Activated CD4-positive, alpha-beta T cell treated with anti-CD3 and anti-CD28 coated beads, Interleukin-10, Interleukin-2, amounts not matched to agents 100 ng/mL and 50 ng/mL, durations not matched to agents 16 hours and 8 hours (primary cell): ENCODE measurements at places on chromosomes 11 and 22.

- DNase-seq = no peak
Measured at GRCh38 chr11:29634244-29634643, 382.6 kb downstream of the KCNA4 start.

DNA sequence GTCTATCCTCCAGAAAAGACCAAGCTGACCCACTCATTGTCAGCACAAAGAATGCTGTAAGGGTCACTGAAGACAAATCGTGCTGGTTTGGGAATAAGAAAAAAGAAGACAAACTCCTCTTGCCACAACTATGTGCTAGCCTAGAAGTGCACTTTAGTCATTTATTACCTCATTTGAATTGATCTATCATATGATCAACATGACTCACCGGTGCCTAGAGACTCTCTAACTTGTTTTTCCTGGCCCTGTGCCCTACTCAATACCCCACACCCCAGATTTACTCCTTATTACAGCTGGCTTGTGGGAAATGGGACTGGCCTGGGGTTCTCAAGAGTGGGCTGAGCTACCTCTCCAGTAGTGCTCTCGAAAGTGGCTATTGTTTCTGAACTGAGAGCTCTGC is 35.9 kb upstream of the HORMAD2 start:
- no peak for DNase-seq

DNA sequence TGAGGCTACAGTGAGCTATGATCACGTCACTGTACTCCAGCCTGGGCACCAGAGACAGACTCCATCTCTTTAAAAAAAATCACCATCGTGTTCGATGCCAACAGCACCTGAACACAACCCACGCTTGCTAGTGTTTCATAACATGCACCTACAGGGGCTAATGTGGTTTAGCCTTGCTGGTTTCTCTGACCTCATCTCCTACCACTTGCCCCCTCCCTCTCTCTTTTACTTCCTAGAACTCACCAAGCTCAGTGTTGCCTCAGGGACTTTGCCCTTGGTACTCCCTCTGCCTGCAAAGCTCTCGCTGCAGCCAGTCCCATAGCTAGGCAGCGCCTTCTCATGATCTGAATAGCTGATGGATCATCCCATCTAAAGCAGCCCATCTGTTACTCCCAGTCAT is 99.8 kb downstream of the FBXO7 start:
- DNase-seq = no peak

DNA sequence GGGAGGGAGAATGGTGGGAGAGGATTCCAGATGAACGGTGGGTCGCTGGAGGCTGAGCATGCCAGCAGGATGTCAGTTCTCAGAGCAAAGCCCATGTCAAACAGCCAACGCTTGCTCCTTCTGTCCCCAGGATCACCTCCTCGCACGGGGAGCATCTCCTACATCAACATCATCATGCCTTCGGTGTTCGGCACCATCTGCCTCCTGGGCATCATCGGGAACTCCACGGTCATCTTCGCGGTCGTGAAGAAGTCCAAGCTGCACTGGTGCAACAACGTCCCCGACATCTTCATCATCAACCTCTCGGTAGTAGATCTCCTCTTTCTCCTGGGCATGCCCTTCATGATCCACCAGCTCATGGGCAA is 1.5 kb downstream of the MCHR1 start:
- DNase-seq = no peak

- no peak for DNase-seq
Measured at GRCh38 chr11:47192111-47192510, 5.9 kb upstream of the PACSIN3 start.

GRCh38 chr11:36330411-36330810 is 34.3 kb downstream of the PRR5L start:
- no peak for DNase-seq

DNA sequence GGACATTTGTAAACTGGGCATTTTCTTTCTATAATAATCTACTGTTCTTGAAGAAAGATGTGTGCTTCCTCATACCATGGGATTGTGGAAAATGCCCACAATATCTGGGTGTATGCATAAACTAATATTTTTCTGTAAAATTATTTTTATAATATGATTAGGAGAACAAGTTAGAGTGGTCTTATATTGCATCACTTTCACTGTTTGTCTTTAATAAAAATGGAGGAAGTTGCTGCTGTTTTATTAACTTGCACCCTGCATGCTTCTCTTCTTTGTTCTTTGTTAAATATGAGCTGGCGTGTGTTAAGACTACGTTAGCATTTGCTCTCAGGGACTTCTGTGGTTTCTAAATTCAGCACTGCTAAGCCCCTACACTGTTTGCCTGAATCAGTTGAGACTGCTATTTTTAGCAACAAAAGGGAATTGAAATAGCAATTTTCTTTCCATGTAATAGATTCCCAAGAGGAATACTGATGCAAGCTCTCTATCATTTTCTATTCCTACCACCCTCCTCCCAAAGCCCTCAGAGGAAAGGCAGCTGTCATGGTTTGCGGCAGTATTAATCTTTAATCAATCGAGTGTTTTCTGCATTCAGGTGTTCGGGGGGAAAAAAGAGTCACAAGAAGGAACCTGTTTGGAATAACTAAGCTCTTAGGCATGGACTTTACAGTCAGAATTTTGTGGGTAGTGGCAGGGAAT is 56.1 kb downstream of the HSD17B12 start:
- no peak for DNase-seq

GRCh38 chr11:104130161-104130560 is 33.8 kb downstream of the PDGFD start:
- DNase-seq = no peak

- peak; percentile 55 for DNase-seq
Measured at GRCh38 chr11:123233280-123233974, 38.4 kb upstream of the CLMP start.

GRCh38 chr11:29405305-29405704 is 611.5 kb downstream of the KCNA4 start:
- no peak for DNase-seq

DNA sequence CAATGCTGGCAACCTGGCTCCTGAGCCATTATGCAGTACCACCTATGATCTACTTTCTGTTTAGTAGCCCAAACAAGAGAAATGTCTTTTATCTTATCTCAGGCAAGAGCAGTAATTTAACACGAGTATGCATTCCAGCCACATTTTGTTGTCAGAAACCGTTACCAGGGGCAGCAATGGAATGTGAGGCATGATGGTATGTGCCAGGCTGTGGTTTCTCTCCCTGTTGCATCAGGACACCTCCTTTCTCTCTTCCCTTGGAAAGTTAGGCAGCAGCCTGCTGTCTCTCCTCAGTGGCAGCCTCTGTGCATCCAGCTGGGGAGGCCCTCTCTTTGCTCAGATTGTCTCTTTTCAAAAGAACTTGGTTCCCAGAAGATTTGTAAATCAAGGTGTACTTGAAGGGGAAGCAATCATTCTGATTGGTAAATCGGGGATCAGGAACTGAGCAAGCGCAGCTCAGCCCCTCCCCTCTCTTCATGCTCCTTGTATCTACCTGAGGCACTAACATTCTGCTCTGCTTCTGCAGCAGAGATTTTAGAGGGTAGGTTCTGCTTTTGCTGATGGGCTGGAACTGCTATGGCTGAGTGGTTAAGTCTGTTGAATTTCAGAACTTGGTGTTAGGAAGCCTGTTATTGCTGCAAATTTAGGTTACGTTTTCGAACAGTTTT is 229.2 kb downstream of the ADAMTS15 start:
- no peak for DNase-seq

DNA sequence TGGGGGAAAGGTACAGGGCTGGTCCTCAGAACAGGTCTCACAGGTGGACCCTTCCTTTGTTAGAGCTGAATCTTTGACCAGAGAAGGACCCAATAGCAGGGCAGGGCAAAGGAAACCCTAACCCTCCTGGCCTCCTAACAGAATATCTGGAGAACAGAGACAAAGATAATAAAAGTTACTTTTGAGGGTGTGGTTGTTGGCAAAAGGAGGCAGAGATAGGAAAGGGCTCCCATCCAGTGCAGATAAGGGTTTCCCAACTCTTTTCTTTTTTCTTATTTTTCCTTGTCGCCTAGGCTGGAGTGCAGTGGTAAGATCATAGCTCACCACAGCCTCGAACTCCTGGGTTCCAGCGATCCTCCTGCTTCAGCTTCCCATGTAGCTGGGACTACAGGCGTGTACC is 11.9 kb downstream of the PCSK7 start:
- DNase-seq = no peak

DNA sequence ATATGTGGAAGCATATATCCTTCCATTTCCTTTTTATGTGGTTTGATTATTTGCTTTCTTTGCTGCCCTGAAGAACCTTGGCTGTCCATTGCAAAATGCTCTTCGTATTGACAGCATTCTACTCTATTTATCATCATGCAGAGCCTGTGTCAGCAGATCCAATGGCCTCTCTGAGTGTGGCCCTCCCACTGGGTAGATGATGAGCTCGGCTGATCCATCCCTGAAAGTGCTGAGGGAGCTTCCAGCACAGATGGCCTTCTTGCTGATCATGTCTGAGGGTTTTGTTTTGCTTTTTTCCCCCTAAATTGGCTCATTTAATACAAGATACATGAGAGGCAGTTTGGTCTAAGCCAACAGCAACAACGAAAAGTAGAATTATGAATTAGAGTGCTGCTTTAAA is 181.0 kb downstream of the GRIA4 start:
- no peak for DNase-seq

DNA sequence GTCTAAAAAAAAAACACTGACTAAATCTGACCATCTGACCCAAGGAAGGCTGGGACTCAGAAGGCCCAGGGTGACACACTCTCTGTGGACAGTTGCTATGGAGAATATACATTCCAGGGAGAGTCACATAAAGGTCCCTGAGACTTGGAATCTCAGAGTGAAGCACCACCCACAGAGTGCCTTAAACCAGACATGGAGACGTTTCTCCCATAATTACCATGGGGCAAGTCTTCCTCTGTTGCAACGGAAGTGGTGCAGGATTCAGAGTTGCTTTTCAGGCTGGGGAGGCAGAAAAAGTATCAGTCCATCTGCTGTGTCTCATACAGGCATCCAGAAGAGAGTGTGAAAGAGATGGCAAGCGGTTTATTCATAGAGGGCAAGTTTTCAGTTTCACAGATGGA is 58.7 kb upstream of the SLN start:
- peak; percentile 30 for DNase-seq

DNA sequence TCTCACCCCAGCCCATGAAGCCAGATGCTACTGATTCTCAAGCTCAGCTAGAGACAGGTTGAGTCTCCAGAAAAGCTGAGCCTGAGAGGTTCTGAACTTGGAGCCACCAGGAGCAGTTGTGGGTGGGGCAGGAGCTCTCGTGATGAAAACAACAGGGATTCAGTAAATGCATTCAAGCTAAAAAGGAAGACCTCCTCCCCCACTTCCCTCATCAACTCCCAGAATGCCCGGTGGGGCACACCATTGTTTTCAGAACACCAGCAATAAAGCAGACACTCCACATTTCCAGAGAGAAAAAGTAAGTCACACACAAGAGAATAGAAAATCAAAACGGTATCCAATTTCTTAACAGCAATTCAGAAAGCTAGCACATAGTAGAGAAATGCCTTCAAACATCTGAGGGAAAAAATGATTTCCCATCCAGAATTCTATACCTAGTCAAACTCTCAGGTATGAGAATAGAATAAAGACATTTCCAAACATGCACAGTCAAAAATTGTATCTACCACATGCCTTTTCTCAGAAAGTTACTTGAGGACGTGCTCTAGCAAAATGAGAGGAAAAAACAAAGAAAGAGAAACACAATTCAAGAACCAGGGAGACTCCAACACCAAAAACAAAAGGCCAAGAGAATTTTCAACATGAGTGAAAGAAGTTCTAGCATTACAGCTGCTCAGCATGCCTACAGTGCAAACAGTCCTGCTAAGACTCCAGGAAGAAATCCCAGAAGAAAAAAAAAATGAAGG is 56.8 kb downstream of the CDKN1C start:
- no peak for DNase-seq
